ENCODE measurements at places on chromosomes 7 and 10.

DNA sequence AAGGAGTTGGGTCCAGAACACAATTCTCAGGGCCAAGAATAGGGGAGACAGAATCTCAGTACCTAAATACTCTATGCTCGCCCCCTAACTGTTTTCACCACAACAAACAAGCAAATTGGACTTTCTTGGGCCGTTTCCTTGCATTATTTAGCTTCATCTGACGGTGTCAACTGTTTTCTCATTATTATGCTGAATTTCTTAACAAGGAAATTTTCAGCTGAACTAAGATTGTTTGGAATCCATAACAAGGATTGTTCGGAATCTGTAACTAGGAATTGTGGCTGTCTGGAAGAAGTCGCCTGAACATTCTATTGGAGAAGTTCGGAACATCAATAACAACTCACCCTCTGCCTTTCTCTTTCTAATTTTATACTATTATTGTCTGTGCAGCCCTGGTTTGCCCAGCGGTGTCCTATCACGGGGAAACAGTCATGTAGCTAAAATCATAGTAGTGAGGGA, 15.5 kb upstream of the DLX6 start:
- no peak for DNase-seq

DNA sequence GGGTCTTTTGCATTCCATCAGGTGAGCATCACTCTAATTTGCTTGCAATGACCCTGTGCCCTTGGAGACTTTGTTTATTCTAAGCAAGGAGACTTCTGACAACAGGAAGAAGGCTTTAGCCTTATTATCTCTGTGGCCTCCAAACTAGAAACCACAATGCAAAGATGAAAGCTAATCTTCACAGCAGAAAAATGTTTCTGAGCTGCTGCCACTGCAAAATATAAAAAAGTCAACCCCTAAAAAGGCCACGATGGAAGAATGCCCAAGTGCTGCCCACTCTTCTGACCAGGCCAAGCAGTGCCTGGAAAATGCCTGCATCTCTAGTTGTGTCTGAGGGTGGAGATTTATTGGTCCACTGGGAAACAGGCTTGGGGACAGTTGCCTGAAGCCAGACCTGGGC, 299.9 kb downstream of the C7orf25 start:
- no peak for DNase-seq

GRCh38 chr7:20035279-20035875, 181.8 kb downstream of the MACC1 start:
- no peak for DNase-seq

DNA sequence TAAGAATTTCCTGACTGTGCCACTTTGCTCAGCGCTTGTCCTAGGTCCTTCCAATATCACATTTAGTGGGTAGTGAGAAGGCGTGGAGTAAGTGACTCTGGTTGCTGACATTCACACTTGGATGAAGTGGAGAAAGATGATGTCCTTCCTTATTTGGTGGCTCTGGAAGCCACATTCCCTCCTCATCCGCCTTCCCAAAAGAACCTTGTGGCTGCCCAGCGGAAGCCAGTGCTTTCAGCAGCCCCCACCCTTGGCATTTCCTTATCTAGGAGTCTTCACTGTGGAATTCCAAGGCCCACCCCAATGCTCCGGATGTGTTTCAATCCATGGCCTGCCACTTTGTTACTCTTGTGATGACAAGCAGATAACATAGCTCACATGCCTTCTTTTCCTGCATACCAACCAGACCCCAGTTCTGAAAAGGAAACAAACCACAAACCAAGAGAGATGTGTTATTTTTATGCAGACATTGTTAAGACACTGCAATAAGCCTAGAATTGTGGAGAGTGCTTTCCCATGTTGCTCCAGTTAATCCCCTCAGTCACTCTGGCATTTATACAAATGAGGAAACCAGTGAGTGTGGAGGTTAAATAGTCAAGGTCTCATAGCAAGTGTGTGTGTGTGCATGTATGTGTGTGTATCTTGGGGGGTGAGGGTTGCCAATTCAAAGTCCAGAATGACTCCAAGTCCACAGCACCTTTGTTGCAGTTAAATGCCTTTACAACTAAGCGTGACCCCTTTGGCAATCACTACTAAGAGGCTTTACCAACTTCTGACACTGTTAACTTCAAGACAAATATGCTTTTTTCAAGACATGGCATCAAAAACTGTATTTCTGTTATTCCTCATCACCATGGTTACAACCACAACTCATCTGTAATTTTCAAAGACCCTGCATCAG, 10.3 kb upstream of the ANKRD1 start:
- no peak for DNase-seq

DNA sequence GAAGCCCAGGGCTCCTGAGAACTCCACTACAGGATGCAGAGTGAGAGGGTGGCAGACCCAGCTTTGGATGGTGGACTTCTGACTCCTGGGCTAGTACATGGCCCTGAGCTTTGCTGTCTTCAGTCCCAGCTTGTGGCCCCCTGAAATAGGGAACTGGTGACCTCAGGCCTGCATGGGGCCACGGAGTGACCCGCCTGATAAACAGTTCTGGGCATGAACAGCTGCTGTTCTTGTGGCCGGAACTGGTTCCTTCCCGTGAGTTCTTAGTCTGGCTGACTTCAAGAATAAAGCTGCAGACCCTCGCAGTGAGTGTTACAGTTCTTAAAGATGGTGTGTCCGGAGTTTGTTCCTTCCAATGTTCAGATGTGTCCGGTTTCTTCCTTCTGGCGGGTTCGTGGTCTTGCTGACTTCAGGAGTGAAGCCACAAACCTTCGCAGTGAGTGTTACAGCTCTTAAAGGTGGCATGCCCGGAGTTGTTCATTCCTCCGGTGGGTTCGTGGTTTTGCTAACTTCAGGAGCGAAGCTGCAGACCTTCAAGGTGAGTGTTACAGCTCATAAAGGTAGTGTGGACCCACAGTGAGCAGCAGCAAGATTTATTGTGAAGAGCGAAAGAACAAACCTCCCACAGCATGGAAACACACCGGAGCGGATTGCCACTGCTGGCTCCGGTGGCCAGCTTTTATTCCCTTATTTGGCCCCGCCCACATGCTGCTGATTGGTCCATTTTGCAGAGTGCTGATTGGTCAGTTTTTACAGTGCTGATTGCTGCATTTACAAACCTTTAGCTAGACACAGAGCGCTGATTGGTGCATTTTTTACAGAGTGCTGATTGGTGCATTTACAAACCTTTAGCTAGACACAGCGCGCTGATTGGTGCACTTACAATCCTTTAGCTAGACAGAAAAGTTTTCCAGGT, 268.0 kb downstream of the ZEB1 start:
- no peak for DNase-seq

GRCh38 chr10:77251297-77252013, 386.2 kb downstream of the KCNMA1 start:
- DNase-seq = no peak

DNA sequence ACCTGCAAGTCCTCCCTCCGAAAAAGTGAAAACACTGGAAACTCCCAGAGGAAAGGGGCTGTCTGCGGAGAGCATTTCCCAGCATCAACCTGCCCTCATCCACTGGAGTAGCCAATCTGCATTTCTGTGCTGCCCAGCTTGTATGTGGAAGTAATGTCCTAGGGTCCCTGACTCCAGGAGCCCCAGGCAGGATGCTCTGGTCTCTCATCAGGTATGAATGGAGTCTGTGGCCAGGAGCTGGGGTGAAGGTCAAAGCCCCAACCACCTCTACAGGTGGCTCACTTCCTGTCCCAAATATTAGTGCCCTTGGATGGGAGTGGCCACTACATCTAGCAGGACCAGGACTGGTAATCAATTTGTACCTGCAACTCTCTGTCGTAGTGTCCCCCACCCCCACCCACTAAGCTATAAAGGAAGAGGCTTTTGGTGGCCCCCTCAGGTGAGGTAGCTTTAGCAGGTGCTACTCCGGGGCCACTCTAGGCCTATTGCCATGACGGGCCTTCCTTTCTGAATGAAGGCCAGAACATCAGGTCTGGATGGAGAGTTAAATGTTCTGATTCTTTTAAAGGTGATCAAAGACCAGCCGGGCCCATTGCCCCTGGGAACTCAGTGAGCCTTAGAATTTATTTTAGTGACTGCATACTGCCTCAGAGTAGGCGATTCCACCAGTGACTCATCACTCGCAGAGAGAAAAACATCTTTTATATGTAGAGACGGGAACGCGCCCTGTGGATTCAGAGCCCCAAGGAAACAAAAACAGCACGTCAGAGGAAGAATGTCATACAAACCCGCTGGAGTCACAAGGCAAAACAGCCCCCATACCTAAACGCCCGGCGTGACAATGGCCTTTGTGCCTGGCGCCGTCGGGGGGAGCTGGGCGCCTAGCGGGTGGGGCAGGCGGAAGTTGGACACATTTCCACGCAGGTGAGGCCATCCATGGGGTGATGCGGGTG, 13.0 kb downstream of the EN2 start:
- DNase-seq = no peak

DNA sequence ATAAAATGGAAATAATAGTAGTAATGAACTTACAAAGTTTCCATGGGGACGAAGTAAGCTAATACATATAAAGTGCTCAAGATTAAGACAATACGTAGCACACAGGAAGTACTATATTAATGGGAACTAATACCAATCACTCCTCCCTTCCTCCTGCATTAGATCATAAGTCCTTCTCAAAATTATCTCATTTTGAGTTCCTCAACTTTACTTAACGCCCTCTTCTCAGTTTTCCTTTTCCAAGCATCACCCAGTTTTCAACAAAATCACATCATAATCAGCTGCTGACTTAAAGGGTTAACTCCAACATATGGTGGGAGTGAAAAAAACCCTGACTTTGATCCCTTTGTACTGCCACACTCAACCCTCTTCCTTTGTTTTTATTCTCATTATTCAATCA, 24.4 kb downstream of the JMJD1C start:
- no peak for DNase-seq

DNA sequence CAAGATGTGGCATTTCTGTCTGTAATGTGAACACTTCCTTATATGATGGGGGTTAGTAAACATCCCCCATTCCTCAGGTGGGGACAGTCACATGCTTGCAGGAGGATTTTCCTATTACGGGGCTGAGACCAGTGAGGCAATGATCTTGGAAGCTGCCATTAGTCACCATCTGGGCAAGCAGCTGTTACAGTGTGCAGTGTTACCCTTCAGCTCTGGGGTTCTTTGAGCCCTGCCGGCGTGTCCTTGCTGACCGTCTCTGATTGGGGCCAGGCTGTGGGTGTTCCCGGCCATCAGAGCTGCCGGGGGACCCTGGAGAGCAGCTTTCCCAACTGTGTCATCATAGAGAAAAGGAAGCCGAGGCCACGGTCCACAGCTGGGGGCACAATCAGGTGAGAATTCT, 126.8 kb upstream of the FAM20C start:
- no peak for DNase-seq

DNA sequence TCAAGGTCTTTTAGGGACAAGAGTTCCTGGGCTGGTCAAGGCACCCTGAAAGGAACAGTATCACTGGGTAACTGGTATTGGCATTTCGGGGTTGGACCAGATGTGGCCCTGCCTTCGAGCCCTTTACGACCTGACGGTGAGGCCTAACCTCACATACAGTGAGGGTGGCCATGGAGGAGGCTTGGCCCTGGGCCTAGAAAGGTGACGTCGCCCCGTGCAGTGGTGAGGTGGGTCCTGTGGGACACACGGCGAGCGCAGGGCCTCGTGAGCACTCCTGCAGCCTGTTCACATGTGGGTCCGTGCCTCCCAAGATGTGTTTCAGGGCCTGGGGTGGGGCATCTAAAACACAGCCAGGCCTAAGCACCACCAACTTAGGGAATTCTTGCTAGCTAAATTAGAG, 36.1 kb downstream of the CRHR2 start:
- no peak for DNase-seq

- no peak for DNase-seq
These were observed 29.2 kb upstream of the APBB1IP start for GRCh38 chr10:26408858-26409494.

- DNase-seq = peak; percentile 98
These were observed 319.1 kb upstream of the TMEM229A start for GRCh38 chr7:124351950-124352349.
